NCI-H2171 treated with DMSO at 0.1 percent for 48 hours (cell line): ENCODE measurements at places on chromosomes 5 and 9.
A peak's percentile ranks its signal among the peaks of the same experiment; 100 is the strongest.

DNA sequence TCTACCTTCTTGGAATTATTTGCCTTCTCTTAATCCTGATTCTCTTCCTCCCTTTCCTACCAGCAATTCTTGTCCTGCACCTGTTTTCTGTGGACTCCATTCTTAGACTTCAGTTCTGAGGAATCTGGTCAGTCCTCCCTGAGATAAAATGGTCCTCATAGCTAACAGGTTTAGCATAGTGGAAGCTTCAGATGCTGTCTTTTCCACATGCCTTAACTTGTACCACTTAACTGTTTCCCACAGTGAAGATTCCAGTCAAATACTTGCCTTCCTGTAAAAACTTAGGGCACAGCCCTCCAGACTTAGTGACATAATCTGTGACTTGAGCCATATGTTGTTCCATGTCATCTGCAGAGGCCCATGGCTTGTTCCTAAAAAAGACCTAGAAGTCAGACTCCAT lies 261.3 kb downstream of the CWC27 start:
- DNase-seq: no peak

GRCh38 chr5:173281910-173282309 lies 46.3 kb downstream of the STC2 start:
- DNase-seq: no peak

DNA sequence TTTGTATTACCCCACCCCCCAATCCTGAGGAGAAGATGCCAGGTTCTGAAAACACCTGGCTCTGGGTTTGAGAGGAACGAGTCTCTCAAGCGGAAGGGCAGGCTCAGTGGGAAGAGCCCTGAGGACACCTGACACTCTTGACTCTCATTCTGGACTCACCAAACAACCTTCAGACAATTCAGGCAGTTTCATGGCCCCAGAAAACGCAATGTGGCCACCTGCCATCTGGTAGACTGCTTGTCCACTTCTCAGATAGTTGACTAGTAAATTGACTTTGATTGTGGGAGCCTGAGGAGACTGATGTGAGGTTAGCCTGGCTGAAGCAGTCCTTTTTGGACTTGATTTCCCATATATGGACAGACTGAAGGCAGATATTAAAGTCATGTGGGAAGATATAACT lies 117.5 kb upstream of the FSTL4 start:
- DNase-seq: no peak

DNA sequence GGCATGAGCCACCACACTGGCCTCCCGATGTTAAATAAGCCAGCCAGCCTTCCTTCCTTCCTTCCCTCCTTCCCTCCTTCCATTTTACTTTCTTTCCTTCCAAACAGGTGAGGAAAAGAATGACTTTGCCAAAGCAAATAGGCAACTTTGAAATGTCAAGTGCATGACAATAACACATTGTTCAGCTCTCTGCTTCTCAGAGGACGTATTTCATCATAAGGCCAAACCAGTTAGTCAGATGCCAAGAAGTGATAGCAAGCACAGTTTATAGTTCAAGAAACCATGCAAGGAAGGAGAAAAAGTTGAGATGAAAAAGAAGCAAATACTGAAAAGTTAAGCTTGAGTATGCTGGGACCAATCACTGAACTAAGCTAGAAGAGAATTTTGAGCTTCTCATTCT lies 29.5 kb downstream of the POU4F3 start:
- DNase-seq: no peak

- no peak for DNase-seq
These were observed 171.6 kb downstream of the FAM174A start for GRCh38 chr5:100706776-100707175.

DNA sequence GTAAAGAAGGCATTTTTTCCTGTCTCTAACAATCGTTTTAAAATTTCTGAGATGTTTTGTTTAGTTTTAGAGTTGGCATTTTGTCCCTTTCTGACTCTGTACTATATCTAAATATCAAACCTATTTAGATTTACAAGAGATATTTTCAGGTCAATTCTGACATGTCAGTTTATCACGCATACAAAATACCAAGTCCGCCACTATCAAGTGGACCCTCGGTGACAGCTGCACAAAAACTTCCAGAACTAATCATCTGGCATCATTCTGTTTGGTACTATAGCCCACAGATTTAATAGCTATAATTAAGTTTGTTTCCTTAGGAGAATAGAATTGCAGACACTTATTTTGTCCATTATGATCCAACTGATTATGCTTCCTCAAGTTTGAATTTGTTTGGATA lies 1278.2 kb downstream of the CDH12 start:
- no peak for DNase-seq

DNA sequence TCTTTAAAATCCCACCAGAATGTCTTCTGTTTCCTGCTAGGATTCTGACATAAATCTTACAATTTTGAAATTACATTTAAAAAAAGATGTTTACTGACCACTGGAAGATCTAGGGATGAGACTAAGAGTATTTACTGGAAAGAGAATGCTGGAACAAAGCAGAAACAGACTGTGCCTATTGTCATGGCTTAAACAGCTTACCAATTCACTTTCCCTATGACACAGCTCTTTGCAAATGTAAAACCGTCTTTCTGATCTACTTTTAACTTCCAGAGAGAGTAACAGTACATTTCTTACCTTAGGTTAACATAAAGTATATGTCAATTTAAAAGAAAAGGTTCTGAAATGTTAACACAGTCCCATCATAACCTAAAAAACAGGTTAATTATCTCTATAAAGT lies 10.7 kb downstream of the GIN1 start:
- no peak for DNase-seq

DNA sequence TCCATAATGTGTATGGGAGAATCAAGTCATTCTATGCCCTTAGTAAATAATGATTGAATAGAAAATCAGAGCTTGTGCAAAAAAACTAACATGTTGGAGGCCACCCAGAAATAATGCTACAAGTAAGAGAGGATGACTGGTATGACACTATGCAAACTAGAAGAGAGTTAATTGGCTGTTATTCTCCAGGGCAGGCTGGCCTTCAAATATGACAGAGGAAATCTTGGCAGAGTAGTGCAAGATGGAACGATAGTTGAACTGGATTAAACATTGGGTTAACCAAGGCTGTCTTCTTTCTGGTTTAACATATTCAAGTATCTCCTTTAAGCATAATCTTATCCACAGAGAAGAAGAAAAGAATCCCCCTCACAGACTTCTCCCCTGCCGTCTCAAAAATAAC lies 196.1 kb downstream of the MPDZ start:
- no peak for DNase-seq

DNA sequence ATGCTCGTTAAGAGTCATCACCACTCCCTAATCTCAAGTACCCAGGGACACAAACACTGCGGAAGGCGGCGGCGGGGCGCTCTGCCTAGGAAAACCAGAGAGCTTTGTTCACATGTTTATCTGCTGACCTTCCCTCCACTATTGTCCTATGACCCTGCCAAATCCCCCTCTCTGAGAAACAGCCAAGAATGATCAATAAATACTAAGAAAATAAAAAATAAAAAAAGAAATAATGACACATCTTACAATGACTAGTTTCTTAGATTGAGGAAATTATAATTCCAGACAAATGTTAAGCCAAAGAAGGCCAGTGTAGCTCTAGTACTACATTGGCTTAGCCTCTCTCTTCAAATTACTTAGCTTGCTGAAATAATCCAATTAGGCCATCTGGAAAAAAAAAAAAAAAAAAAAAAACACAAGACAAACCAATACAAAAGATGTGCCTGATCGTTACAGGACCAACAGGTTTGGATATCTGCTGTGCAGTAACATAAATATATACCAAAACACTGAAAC lies 58.0 kb downstream of the ANXA2R start:
- peak; percentile 66 for DNase-seq

DNA sequence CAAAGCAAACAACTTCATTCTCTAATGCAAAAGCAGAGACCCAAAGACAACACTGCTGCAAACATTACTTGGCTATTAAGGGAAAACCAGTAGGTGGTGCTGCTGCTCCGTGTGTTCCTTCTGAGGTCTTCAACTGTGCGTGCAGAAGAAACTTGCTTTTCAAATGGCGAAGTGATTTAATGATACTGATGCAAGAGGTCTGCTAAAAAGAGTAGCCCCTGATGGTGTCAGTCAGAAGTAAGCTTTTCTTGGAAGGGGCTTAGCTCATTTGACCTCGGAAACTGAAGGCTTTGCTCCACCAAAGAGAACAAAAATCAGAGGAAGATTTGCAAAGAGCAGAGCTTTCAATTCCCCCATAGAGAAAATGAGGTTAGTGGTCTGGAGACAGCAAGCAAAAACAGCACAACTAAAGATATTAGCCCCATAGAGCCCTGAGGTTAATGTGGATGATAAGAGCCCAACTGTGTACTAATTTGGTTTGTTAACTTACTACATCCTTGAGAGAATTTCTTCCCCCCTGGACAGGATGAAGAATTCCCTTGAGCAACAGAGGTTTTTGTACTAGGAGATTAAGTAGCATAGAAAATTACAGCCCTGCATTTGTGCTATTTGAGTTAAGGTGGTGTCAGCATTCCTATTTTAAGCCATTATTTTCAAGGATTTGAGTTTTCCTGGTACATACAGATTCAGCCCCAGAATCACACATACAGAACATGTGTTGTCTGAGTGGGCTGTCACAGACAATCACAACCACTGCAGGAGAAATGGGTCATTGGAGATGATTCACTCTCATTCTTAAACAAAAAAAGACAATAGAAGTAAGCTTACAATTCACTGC lies 153.2 kb upstream of the C9orf72 start:
- peak; percentile 64 for DNase-seq

DNA sequence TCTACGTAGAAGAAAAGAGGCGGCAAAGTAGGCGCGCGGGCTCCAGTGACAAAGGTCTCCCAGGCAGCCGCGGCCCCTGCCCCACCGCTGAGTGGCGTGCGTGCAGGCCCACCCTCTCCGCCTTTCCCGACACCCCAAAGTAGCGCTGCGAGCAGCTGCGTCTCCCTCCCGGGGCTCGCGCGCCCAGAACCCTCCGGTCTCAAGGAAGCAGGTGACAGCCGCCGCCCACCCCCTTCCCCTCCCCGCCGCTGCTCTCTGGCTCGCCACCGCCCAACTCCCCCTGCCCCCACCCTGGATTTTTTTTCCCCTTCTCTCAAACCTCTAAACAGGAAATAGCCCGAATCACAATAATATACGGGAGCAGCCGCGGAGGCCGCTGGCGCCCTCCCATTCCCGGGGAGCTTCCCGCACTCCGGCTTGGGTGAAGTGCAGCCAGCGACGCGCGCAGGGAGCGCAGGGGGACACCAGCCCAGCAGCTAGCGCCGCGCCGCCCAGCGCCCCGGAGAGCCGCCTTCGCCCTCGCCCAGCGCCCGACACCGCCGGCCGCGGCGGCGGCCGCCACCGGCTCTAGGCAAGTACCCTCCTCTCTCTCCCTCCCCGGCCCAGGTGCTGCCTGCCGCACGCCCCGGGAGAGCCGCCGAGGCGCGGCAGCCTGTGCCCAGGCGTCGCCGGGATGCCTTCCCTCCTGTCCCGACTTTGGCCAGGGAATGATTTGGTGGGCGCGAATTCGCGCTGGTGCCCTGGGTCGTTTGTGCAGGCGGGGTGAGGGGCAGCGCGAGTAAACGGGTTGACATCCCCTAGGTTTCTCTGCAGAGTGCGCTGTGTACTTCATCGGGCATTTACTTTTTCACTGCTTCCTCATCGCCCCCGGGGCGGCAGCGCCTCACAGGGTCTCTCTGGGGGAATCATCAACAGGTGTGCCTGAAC lies 52.7 kb upstream of the TJP2 start:
- DNase-seq: peak; percentile 56

DNA sequence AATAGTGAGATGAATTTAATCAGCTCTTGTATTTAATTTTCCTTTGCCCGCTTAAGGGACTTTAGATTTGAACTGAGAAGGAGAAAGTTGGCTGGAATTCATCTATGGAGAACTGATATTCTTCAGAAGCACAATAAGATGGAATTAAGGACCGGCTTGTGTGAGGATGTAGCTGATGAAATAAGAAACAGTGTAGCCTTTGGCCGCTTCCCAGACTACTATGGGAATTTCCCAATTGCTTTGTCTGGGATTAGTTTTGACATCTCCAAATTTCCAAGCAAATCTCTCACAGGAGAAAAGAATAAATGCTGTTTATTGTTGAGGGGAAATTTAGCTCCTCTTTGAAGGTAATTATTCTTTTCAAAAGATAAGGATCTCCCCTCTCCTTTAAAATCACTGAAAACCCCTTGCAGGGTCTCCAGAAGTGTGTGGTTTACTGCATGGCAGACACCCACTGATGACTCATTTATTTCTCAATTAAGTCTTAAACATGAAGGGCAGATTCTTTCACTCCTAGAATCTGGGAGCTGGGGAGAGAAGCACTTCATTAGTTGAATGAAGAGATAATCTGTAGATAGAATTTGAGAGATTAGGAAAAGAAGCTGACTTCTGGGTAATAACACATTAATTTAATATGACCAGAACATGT lies 606.5 kb upstream of the ADAMTS16 start:
- no peak for DNase-seq

DNA sequence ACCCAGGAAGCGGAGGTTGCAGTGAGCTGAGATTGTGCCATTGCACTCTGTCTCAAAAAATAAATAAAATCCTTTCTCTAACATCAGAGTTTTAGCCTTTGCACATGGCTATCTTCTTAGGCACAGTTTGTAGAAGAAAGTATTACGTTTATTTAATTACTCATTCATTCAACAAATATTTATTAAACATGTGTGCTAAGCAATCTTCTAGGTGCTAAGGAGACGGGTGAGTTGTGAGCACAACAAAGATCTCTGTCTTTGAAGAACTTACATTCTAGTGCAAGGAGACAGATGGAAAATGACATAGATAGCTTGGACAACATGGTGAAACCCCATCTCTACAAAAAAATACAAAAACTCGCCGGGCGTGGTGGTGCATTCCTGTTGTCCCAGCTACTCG lies 122.3 kb upstream of the MYO10 start:
- no peak for DNase-seq

DNA sequence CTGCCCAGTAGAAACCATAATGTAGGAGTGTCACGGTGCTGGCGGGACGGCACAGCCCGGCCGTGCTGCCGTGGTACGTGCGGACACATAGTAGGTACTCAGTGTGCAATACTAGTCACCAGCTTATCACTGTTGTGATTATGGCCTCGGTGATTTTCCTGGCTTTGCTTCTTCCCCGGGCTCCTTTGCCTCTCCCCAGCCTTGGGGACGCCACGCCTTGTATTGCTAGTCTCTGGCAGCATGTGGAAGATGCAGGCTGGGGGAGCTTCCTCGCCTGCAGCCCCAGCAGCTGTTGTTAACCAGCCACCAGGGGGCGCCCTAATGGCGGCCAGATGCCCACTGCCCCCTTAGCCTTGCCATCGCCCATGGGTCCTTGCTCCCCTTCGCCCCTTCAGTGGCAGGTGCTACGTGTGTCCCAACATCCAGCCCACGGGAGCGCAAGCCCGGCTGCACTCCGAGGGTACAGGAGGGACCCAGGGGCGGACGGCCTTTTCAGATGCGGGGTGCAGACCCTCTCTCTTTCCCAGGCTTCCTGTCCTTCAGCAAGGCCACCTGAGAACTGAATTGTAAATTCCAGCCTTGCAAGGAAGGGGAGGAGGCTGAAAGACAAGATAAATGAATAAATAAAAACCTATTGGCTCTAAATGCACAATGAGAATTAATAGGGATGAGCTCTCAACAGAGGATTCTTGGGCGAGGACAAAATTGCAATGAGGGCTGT lies 8.0 kb downstream of the NTNG2 start:
- DNase-seq: peak; percentile 55
